ENCODE measurements at places on chromosomes 16 and 17.

DNA sequence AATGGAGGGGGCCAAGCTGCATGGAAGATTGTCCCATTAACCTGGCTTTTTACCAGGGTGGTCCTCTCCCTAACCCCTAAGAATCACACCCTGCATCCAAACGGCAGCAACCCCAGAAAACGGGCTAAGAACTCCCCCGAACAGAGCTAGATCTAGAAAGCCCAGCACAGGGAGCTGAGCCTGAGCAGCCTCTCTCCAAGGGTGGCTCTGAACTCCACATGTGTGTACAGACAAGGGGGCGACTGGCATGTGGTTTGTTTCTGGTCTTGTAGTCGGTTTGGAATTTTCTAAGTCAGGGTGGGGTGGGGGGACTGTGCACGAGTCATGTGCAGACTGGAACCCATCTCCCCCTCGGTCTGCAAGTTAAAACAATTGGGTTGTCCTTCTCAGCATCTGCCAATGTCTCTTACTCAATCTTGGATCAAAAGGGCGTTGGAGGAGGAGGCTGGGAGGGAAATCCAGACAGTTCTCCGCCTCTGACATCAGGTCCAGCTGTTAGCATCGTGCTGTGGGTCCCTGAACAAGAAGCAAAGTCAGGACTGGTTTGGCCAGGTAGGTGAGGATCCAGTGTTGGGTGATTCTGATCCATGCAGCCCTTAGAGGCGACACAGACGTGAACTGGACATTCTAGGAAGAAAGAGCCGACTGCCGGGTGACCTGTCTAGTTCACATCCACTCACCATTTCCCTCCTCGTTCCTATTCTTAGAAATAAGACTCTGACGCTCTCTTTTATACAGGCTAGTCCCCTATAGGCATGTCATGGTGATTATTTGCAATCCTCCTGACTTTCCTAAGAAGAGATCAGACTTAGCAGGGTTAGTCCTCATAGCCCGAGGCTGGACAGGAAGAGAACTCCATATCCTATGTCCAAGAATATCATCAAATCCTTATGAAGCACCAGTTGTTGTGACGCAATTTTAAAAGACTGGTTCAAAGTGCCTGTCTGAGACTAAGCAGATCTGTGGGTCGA, 381.8 kb downstream of the SOX9 start:
- no peak for DNase-seq

DNA sequence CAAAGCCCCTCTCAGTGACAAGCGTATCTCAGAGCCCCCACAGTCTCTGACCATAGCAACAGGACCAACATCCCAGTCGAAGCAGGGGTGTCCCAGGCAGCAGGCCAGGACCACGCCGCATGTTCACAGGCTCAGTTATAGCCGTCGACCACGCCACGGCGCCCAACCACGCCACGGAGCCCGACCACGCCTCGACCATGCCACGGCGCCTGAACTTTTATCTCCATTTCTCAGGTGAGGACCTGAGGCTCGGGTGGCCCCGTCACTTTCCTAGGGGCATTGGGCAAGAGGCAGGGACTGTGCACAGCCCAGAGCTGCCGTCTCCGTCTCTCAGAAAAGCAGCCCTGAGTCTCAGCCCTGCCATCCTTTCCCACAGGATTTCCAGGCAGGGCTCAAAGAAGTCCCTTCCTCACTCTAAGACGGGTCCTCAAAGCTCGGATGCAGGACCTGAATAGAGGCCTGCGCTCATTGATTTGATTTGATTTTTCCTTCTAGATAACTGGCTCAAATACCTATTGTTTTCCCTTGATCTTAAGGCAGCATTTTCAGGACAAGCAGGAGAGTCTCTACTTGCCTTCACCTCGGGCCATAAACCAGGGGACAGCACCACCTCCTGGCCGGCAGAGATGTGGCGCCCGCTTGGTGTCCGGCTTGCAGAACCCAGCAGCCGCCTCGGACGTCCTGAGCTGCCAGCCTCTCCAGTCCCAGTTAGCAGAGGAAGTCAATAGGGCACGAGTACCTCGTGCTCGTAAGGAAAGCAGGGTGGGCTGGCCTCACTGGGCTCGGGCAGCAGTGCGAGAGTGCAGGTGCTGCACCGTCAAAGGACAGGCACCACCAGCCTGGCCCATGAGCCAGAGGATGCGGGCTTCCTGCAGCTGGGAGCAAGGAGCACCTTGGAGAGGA, 38.8 kb downstream of the C16orf95 start:
- DNase-seq: peak; percentile 31

DNA sequence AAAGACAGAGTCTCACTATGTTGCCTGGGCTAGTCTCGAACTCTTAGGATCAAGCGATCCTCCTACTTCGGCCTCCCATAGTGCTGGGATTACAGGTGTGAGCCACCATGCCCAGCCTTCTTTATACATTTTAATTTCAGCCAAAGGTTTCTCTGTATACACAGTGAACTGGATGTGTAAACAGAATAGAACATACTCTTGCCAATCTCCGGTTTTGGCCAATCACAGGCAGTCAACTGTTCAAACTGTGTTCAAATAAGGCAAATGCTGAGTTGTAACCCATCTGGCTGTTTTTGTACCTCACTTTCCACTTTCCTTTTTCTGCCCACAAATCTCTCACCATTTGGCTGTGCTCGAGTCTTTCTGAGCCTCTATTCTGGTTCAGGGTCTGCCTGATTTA, 108.2 kb downstream of the CPPED1 start:
- DNase-seq: no peak

GRCh38 chr17:82153745-82154375, 55.8 kb upstream of the FASN start:
- DNase-seq: peak; percentile 82

- no peak for DNase-seq
Observed at GRCh38 chr17:67525239-67526135, 148.4 kb downstream of the PITPNC1 start.

DNA sequence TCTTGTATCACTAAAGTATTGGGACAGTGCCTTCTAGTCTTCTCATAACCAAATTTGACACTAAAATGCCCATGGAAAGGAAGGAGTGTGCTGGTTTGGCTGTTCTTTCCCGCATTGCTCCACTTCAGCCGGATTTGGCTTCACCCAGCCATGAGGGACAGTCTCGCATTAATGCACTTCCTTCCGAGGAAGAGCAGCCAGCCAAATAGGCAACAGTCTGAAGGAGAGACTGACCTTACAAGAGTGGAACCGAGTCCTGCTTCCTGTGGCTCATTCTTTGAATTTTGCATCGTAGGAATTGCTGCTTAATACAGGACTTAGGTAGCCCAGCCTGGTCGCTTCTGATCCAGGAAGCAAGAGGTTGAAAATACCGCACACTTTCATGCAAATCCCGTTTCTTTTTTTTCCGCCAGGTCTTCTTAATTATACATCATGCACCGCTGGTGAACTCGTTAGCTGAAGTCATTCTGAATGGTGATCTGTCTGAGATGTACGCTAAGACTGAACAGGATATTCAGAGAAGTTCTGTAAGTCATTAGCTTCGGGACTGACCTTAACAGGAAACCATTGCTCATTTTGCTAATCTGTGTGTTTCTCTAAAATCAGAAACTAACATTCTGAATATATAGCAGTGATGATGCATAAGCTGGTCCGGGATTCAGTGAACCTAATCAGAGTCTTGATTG, 38.2 kb downstream of the CLEC16A start:
- DNase-seq: no peak

GRCh38 chr16:50709061-50709684, 15.8 kb downstream of the NOD2 start:
- DNase-seq: peak; percentile 44

- no peak for DNase-seq
Observed at GRCh38 chr17:38429476-38430100, 1.3 kb downstream of the ARHGAP23 start.

GRCh38 chr17:38940404-38940803, 15.0 kb downstream of the LASP1NB start:
- DNase-seq: no peak

GRCh38 chr17:75271233-75271954, 363 bp upstream of the MIF4GD start:
- DNase-seq: peak; percentile 88

DNA sequence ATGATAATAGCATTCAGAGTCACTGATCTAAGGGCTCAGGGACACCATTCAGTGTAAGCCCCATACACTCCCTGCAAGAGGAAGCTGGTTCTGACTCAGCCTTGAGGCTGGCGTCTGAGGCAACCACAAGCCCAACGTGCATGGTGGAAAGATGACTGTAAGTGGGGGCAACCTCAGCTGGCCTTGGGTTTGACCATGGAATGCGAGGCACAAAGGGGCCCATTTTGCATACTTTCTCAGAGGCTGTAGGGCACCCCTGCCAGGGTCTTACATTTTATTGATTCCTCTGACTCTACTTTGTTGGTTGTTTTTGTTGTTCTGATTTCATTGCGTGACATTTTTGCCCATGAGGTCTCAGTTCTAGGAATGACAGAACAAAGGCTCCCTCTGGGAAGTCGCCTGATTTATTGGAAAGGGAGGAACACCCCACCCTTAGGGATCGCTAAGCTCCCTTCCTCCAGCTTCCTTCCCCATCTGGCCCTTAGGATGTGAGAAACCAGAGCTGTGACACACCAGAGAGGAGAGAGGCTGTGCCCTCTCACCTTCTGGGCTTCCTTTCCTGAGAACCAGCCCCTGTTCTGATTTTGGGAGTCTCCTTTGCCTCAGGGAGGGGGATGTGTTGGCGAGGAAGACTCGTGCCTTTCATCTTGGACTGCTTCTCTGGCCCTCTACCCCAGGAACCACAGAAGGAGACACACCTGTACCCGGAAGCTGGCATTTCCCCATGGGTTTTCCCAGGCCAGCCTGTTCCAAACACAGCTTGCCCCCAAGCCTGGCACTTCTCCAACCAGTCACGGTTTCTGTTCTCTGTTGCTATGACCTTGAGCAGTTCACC, 5.6 kb upstream of the CIITA start:
- peak; percentile 68 for DNase-seq

GRCh38 chr16:53207810-53208752, 153.3 kb downstream of the CHD9 start:
- DNase-seq: peak; percentile 23

DNA sequence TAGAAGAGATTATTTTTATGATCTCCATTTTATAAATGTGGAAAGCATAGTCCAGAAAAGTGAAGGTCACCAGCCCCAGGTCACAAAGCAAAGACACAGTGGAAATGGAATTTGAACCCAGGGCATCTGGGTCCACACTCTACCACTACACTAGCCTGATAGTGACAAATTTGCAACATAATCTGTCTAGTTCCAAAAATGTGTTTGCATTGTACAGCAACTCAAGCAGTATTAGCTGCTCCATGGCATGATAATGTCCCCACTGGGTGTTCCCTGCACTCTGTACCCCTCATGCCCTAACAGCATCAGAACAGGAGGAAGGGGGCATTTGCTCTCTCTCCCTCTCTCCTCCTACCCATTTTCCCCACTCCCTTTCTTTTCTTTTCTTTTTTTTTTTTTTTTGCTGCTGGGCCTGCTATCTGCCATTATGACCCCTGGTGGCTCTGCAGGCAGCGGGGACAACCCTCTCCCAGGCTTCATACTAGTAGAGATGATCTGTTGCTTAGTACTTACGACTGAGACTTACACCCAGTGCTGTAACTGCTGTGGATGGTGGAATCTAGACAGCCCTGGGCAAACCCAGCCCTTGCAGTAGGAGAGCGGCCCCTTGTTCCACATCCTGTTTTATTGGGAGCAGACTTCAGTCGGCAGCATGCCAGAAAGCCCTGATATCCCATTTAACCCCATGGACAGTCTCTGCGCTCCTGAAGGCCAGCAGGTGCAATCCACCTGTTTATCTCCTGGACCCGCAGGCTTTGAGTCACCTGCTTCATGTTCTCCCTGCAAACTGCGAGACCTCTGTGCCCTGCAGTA, 306.3 kb downstream of the SOX9 start:
- no peak for DNase-seq

- peak; percentile 88 for DNase-seq
Observed at GRCh38 chr16:88264641-88265285, 118.0 kb upstream of the ZNF469 start.

GRCh38 chr17:34172390-34172918, 82.6 kb upstream of the CCL2 start:
- no peak for DNase-seq

- DNase-seq: no peak
Observed at GRCh38 chr17:80811181-80812105, 180.2 kb upstream of the CHMP6 start.

GRCh38 chr17:75558666-75559530, 28.7 kb upstream of the MYO15B start:
- no peak for DNase-seq

GRCh38 chr17:8189041-8189710, 804 bp downstream of the BORCS6 start:
- no peak for DNase-seq

GRCh38 chr17:34361478-34362061, 1.5 kb downstream of the CCL1 start:
- peak; percentile 75 for DNase-seq

GRCh38 chr17:55289106-55289446, 24.3 kb downstream of the HLF start:
- DNase-seq: no peak

- no peak for DNase-seq
Observed at GRCh38 chr16:67364600-67365235, 28.6 kb downstream of the TPPP3 start.

DNA sequence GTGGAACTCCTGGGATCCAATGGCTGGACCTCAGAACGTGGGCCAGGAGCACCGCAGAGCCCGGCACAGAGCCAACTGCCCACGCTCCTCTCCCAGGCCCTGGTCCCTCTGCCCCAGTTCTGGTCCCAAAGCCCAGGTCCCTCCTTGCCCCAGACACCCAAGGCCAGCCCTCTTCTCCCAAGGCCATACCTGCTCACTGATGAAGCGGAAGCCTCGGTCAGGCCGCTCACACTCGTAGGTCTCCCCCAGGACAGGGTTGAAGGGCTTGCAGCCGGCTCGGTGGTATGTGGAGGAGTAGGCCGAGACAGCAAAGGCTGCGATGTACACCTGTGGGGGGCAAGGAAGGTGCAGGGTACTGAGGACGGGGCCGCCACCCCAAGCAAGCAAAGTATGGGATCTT, 8.5 kb downstream of the OSBPL7 start:
- DNase-seq: no peak

GRCh38 chr17:31919802-31920525, 16.8 kb upstream of the SUZ12 start:
- DNase-seq: no peak

GRCh38 chr16:87778476-87778829, 12.7 kb upstream of the KLHDC4 start:
- DNase-seq: no peak

DNA sequence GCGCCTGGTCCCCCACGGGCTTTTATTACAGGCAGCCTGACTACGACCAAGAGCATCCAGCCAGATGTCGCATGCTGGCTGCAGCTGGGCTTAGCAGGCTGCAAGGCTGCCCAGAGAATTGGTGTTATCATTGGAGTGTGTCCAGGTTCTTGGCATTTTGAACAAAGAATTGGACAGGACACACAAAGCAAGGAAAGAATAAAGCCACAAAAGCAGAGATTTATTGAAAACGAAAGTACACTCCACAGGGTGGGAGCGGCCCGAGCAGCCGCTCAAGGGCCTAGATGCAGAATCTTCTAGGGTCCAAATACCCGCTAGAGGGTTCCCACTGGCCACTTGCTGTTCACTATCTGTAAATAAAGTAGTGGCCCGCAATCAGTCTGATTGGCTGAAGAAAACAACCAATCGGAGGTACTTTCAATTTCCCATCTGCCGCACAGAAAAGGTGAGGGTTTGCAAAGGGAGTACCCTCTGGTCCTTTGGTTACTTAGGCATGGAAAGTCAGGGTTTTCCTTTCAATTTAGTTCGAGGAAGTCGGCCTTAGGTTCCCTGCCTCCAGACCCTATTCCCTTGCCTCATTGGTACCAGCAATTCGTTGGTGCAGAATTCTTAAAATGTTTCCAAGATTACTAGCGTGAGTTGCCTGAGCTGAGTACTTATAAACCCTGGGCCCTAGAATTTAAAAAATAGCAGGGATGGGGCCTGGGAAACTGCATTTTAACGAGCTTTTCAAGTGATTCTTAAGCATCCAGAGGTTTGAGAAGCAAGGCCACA, 38.5 kb upstream of the CNEP1R1 start:
- no peak for DNase-seq

- DNase-seq: no peak
Observed at GRCh38 chr16:19406891-19407491, 10.7 kb upstream of the TMC5 start.

Measured in CD4-positive, alpha-beta T cell treated with Interleukin-15 for 1 hour (primary cell).